ENCODE measurements at places on chromosomes 2 and 18.

GRCh38 chr2:111100765-111101162 is 19.9 kb upstream of the BCL2L11 start:
- DNase-seq: peak; percentile 50

- no peak for DNase-seq
Observed at GRCh38 chr2:172095905-172096625, 6.6 kb downstream of the DLX2 start.

GRCh38 chr2:54899576-54900200 is 150.6 kb downstream of the RTN4 start:
- DNase-seq: no peak

GRCh38 chr2:128316777-128317180 is 1.9 kb downstream of the HS6ST1 start:
- DNase-seq: peak; percentile 25

DNA sequence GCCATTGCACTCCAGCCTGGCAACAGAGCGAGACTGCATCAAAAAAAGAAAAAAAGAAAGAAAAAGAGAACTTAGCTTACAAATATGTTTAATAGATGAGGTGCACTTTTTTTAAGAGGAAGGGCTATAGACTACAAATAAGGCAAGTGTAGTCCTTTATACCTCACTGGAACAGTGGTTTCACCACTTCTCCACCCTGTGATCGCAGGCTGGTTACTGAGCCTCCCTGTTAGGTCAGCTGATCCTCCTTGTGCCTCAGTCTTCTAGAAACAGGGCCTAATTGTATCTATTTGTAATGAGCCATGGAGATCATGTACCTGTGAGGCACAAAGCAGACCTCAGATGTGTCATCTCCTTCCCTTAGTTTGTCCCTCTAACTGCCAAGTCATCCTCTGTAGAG is 4.5 kb downstream of the CXCR2 start:
- DNase-seq: no peak

DNA sequence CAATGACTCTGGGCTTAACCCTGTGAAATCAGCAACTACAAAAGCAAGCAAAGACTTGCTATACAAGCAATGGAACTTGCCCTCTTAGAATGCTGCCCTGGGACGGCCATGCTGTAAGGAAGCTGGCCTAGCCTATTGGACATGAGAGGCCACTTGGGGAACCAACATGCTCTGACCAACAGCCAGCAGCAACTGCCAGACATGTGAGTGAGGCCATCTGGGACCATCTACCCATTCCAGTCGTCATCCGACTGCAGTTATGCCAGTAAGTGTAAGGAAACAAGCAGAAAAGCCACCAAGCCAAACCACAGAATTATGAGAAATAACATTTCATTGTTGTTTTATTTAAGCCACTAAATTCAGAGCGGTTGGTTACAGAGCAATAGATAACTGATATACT is 40.9 kb downstream of the CLASP1 start:
- DNase-seq: no peak

DNA sequence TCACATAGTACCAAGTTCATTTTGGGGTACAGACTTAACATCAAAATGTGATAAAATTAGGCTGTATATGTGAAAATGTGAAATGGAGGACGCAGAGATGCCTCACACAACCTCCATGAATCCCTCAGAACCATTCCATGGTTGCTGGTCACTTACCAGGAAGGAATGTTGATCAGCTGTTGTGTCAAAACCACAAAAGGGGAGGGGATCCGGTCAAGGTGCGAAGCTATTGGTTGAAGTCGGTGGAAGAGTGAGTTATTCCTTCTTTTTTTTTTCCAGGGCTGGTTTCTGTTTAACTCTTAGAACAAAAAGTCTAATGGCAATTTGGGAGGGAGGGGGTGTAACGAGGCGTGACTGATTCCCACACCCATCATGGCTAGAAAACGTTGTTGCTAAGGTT is 32.3 kb upstream of the REG3A start:
- no peak for DNase-seq

GRCh38 chr2:33655626-33656320 is 56.7 kb upstream of the FAM98A start:
- DNase-seq: no peak

- DNase-seq: peak; percentile 85
Observed at GRCh38 chr2:26764078-26764887, at the start of gene SLC35F6. TSS of gene SLC35F6 (plus strand) at chr2:26764284. CDS start at chr2:26764350, 66 bp downstream.

DNA sequence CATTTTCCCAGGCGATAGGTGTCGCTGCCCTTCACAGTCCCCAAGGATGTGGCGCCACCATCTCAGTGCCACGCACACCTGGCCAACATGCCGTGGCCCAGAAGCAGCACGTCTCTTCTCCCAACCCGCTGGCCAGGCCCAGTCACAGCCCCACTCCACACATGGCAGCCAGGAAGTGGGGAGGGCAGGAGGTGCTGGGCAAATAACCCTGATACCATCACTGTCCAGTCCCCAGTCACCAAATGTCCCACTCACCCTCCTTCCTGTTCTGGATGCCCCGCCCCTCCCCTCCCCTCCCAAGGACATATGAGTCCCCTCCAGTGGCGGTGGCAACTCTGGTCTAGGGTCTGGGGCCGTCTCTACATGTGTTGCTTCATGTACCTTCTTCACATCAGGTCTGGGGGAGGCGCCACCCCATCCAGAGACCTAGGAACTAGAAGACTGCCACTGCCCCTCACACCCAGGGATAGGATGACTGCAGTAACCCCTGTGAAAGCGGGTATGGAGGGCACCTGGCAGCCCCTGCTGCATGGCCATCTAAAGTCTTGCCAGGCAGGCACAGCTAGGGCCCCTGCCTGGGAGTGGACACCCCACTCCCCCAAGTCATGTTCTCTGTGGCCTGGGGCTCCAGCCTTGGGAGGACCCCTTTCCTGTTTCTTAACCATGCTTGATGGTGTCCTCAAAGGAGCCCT is 7.3 kb upstream of the CAPN10 start:
- DNase-seq: no peak

DNA sequence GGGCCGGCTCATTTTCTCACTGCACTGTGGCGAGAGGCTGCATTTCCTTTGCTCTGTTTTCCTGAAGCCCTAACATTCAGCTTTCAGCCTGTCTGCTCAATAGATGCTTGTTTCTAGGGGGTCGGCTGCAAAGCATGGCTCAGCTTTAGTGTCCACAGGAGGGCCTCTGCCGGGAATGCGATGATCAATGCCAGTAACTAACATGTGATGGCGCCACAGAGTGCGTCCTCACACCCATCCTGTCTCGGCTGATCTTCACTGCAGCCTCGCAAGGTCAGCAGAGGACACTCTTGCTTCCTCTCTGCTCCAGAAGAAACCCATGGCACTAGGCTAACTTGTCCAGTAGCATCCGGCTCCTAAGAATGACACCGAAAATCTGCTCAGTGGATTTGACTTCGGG is 156.4 kb upstream of the PXDN start:
- DNase-seq: no peak

GRCh38 chr2:219278655-219279150 is 463 bp upstream of the DNAJB2 start:
- no peak for DNase-seq

DNA sequence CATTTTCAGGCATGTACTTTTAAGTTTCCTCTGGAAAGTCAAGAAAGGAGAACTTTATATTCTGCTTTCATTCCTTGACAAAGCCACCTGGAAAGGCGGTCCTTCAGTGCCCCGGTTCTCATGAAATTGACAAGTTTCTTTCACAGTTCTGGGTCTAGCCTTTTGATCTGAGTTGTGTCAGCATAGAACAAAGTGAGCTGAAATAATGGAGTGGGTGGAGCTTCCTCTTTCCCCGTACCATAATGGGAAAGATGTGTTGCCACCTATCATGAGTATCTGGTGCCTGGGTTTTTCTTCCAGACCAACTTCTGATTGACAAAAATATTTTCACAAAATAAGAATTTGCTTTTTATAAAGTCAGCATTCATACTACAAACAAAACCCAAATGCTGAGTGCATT is 49.3 kb downstream of the PTRHD1 start:
- no peak for DNase-seq

DNA sequence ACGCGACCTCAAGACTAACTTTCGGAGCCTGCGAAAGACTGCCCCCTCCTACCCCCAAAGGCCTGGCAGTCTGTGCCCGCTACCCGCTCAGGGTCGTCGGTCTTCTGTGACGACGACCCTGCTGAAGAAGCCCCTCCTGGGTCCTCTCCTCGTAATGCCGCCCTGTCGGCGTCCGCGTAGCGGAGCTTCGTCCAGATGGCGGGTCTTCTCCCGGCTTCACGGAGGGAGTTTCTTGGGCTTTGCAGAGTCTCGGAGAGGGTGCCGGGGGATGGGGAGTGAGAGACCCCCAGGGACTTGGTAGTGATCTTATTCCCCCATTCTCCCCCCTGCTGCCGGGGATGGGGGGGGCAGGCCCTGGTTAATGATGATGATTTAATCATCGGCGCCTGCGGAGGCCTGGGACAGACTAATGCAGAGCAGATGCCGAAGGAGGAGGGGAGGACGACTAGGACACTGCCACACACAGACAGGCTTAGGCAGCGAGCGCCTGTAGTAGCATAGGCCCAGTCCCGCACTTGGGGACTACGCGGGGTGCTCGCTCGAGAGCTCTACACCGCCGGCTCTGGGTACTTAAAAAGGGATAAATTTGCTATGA is 528 bp upstream of the PCGF1 start:
- peak; percentile 40 for DNase-seq

GRCh38 chr18:48655508-48655907 is 116.7 kb downstream of the CTIF start:
- no peak for DNase-seq

- DNase-seq: no peak
Observed at GRCh38 chr18:58905777-58906428, 41.2 kb downstream of the ZNF532 start.

DNA sequence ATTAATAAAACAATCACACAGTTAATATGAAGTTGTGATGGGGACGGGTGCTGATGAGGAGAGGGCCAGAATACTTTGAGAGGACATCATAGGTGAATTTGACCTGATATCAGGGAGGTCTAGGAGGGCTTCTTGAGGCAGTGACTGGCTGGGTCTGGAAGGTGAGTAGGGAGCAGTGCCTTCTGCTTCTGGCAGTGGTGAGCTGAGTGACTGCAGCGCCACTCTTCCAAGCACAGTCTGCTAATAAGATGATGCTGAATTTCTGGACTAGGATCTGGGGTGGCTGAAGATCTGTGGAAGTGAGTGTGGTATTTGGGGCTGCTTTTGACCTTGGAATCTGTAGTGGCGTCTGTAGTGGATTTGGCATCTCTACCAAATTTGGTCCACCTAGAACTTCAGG is 5.5 kb downstream of the DGKD start:
- no peak for DNase-seq

GRCh38 chr18:66077066-66077465 is 326.3 kb downstream of the CDH7 start:
- DNase-seq: no peak

GRCh38 chr18:45688833-45689232 is 35.1 kb upstream of the SLC14A1 start:
- DNase-seq: peak; percentile 77

GRCh38 chr2:128838244-128838643 is 519.6 kb upstream of the HS6ST1 start:
- DNase-seq: no peak

DNA sequence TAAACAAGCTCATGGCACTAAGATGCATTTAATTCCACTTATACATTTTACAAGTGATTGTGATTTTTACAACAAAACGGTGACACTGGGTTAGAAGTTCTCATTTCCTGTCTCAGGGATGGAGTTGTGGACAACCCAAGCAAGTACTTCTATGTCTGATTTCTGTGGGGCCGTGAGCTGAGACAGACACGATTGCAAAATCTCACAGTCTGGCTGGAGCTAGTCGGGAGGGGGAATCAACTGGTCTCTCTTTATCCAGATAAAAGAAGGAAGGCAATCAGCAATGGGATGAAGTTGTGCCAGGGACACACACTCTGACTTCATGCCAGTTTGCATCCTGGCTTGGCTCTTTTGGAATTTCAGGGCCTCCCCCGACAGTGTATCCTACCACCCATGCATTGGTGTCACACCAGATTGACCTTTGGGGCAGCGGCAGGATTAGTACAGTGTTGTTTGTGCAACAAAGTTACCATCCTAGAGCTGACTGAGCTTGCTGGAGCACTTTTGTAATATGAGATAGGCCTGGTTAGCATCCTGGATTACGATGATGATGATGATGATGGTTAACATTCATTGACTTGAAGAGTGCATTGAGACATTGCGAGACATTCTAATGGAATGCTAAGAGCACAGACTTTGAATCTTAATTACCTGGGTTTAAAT is 98.8 kb downstream of the CTAGE1 start:
- no peak for DNase-seq

DNA sequence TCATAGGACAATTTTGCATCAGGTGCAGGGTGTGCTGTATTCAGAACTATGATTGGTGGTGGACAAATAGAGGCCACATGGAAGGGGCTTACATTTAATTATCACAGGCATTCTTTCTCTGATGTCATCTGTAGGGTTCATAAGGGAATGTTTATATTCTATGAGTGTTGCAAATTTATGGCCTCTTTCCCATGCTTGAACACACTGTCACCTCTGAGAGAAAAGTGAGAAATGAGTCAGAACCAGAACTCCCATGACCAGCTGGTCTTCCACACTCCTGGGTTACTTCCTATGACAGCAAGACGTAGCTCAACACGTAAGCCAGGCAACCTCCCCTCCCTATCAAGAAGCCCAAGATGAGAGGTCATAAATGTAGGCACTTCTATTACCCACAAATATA is 310.8 kb downstream of the PIEZO2 start:
- DNase-seq: no peak

DNA sequence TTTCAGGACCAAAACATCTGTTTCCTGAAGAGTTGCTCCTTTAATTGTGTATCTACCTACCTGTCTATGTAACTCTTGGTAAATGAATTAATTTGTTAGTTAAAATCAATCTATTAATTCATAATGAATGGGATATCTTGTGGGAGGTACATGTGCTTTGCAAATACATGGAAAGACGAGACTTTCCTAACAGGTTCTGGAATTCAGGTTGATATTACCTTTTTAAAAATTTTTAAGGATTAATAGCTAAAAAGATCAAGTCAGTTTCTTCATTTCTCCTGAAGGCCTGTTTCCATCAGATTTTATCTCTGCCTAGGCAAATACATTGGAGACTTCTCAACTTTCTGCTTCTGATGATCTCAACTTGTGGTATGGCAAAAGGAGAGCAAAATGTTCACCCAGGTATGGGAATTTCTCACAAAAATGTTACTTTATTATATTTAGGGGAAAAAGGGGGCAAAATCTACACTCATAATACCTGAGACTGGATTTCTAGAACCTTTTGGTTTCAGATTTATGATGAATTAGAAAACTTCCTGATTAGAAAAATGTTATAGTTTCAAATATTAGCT is 7.4 kb downstream of the TFPI start:
- DNase-seq: no peak

DNA sequence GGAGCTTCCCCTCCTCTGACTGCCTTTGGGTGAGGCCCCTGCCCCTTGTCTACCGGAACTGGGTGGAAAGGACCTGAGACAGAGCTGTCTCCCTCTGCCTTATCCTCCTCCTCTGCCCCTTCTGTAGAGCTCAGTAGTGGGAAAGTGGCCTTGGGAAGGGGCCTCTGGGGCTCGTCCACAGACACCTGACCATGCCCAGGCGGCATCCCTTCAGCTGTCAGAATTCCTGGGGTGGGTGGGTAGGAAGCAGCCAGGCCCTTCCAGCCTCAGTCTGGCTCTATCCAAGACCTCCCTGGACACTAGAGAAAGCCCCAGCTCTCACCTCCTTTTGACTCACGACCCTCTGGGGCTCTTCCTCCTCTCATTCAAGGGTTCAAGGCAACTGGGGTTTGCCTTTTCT is 35.6 kb downstream of the B3GNT2 start:
- no peak for DNase-seq

Data from stimulated activated CD8-positive, alpha-beta memory T cell treated with anti-CD3 and anti-CD28 coated beads, Interleukin-4, amount 100 ng/mL, for 48 hours (primary cell).